ENCODE measurements at places on chromosomes 11 and 22.

- no peak for DNase-seq
These were observed 5.1 kb downstream of the APBB1 start for GRCh38 chr11:6413791-6414201.

DNA sequence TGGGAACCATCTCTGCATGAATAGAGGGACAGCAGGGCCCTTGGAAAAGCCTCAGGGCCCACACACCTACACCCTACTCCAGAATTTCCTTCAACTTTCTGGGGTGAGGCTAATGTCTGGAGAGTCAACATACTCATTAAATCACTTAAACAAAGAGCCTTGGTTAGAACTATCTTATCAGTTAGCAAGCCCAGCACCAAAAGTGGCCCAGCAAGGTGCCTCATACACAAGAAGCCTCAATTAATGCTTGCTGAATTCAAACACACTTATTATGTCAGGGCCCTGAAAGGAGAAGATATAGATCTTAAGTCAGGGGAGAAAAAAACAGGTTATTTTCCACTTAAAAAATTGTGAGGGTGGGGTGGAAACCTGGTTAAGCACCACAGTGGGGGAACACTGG is 61.4 kb downstream of the C11orf58 start:
- no peak for DNase-seq

DNA sequence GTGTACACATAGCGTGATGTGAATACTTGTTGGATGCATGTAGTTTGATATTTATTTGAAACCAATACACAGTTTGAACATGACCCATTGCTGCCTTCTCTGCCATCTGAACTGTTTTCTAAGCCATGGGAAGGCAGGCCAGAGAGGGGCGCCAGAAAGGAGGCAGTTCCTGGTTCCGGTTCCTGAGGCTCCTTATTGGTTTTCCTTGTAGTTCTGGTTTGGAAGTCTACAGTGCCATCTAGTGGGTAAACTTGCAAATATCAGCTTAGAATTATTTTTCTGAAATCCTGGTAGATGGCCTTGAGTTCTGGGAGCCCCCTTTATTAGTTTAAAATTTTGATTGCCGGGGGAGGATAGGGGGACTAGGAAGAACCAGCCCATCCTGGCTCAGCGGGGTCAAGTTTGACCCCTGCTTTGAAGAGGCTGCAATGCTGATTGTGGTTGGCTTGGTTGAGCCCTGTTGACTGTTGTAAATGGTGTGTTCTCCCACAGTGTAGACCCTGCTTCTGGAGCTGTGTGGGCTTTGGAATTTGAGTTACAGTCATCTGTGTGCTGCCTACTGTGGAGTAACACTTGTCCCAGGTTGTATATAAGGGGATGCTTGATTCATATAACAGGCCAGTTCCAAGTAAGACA is 48.4 kb downstream of the GRAMD1B start:
- DNase-seq: peak; percentile 59

DNA sequence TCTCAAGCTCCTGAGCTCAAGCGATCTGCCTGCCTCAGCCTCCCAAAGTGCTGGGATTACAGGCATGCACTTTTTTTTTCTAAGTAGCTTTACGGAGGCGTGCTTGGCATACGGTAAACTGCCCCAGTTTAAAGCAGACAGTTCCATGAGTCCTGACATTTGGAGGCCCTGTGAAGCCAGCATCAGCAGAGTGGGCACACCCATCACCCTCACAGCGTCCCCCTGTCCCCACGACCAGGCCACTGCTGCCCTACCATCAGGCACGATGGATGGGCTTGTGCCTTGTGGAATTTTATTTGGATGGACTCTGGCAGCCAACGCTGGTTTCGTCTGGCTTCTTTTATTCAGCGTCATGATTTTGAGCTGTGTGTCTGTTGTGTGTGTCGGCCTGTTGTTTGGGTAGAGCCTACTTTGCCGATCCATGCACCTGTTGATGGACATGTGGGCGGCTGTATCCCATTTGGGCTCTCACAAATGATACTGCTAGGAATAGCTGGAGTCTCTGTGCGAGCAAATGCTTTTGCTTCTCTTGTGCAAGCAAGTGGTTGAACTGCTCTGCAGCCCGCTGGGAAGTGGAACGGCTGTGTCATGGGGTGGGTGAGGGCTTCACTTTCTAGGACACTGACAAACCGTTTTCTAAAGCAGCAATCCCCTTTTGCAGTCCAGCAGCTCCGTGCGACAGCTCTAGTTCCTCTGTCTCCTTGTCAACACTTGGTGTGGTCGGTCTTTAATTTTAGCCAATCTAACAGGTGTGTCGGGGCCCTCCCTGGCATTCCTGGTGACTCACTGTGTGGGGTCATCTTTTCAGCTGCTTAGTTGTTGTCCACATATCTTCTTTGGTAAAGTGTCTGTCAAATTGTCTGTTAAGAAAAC is 23.8 kb downstream of the KCNQ1 start:
- no peak for DNase-seq

GRCh38 chr11:36311926-36312595 is 16.0 kb downstream of the PRR5L start:
- DNase-seq: no peak

GRCh38 chr11:8271106-8271886 is 7.6 kb upstream of the LMO1 start:
- no peak for DNase-seq

DNA sequence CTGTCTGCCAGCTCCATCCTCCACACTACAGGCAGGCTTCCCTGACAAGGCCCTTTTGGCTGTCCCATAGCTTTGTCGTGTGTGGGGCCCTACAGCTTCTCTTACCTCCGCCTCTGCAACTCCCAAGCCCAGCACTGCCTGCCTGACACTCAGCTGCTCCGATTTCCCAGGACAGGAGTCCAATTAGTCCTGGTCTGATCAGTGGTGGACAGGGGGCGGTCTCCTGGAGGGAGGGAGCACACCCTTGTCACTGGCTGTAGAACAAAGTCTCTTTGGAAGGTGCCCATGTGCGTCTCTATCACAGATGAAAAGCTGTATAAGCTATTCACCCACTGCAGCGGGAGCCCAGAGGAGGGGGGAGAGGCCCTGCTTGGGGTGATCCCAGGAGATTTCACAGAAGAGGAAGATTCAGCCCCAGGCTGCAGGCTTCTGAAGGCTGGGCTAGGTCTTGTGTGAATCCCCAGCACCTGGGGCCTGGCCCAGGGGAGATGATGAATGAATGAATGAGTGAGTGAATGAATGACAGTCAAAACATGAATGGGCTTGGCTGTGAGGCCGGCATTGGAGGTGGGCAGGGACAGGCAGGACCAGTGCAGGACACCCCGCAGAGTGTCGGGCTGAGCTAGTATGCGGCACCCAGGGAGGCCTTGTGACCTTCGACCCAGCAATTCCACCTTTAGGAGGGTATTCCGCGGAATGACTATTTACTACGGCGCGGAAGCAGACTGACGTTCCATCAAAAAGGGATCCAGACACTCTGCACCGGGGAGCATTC is 142.4 kb downstream of the CACNA1I start:
- no peak for DNase-seq

GRCh38 chr22:43313244-43313889 is 29.8 kb downstream of the SCUBE1 start:
- no peak for DNase-seq

GRCh38 chr22:17349172-17349571 is 20.1 kb upstream of the CECR2 start:
- no peak for DNase-seq

DNA sequence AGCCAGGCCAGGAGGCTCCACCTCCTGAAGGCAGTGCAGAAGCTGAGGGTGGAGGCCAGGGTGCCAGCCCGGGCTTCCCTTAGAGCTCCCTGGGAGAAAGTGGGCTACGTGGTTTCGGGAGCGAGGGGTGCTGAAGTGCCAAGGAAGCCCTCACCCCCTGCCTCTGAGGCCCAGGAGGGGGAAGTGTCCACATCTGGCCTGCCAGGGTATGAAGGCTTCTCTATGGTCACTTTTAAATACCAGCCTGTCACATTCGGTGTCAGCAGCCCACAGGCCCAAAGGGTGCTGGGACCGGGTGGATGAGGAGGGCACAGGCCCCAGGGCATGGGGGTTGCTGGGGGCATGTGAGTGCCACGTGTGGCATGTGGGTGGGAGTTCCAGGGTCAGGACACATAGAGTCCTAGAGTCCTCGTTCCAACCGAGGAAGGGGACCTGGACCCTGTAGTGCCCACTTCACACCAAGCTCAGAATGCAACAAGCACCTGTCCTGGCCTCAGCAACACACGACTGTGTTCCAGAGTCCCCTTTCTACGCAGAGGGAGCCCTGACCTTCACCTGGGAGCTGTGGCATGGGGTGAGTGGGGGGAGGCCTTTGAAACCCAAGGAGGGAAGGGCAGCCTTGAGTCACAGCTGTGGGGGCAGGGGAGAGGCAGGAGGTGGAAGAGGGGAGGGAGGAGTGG is 1.7 kb downstream of the SHISA8 start:
- DNase-seq: no peak

DNA sequence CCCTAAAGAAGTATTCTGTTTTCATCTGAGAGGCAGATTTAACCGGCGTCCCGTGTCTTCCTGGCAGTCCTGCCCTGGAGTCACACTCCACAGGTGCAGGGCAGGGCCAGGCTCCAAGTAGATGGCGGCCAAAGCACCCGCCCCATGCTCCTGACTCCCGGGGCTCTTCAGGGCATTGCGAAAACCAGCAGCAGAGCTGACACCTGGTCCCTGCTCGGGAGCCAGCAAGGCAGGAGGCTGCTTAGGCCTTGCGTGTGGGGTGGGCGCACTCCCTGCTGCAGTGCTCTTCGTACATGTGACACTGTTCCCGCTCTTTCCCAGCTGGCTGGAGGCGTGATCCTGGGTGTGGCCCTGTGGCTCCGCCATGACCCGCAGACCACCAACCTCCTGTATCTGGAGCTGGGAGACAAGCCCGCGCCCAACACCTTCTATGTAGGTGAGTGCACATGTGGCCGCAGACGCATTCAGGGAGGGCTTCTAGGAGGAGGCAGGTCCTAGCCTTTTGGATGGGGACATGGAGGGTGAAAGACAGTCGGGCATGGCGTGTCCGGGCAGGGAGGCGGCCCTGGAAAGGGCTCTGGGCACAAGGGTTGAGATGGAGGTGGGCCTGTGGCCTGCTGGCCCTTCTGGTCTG is 10.3 kb upstream of the TSSC4 start:
- DNase-seq: no peak

DNA sequence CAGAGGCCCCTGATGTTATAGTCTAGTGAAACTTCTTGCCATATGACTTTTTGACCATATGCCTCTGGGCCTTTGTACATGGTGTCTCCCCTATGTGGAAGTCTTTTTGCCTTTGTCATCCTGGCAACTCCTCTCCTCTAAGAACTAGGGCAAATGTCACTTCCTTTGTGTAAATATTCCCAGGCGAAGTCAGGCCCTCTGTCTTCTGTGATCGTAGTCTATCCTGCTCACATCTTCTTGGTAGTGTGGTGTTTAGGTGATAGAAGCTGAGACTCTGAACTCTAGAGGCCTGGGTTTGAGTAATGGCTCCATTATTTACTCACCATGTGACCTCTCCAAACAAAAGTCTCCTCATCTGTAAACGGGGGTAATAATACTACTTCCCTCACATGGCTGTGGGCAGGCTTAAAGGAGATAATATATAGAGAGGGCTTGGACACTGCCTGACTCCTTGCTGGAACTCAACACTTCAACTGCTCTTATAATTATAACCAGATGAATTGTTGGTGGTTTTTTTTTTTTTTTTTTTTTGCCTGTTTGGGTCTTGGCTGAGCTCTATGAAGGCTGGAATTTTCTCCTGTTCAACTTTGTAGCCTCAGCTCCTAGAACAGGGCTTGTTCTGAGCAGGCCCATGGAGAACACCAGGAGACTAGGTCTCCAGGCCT is 43.8 kb downstream of the INSC start:
- no peak for DNase-seq

DNA sequence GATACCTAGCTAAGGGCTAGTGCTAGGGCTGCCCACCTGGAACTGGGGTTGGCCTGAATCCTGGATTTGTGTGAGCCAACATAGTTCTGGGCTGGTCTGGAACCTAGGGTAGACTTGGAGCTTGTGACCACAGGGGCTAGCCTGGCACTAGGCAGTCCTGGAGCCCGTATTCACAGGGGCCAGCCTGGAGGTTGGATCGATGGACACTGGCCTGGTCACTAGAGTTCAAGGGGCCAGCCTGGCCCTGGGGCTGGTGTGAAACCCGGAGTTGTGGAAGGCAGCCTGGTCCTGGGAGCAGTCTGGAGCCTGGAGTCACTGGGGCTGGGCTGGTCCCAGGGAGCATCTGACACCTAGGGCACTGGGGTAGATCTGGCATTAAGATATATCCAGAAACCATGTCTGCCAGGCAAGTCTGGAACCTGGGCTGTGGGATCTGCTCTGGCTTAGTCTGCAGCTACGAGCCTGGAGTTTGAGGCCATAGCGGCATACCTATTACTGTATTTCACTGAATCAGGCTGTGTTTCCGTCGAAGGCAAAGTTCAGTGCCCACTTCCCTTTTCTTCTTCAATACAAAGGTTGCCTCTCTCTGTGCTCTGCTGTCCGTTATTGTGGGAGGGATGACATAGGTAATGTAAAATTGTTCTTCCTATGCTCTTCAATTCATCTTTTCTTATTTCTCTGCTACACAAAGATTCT is 9.1 kb upstream of the GLYATL1B start:
- DNase-seq: no peak

DNA sequence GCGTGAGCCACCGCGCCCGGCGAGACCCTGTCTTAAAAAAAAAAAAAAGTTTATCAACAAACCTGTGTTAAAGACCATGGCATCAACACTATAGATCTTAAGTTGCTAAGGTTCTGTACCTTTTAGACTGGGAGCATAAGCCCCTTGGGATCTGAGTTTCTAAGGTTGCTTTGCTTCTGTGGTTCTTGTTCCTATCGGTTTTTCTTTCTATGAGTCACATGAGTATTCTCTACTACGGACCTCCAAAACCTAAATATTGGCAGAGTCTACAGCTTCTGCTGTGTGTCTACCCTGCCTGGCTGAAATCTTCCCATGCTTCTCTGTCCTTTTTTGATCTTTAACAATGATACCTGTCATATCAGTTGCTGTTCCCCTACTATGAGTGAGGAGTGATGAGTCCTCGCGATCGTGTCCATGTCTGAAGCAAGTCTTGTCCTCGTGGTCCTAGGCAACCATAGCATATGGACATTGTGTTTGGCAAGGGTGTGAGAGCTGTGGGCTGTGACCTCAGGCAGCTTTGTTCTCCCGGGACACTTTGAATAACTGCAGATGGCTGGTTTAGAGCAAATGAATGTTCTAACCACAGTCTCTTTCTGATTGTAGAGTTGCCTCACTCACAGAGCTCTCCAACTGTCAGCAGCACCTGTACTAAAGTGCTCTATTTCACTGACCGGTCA is 9.0 kb upstream of the DLAT start:
- no peak for DNase-seq

DNA sequence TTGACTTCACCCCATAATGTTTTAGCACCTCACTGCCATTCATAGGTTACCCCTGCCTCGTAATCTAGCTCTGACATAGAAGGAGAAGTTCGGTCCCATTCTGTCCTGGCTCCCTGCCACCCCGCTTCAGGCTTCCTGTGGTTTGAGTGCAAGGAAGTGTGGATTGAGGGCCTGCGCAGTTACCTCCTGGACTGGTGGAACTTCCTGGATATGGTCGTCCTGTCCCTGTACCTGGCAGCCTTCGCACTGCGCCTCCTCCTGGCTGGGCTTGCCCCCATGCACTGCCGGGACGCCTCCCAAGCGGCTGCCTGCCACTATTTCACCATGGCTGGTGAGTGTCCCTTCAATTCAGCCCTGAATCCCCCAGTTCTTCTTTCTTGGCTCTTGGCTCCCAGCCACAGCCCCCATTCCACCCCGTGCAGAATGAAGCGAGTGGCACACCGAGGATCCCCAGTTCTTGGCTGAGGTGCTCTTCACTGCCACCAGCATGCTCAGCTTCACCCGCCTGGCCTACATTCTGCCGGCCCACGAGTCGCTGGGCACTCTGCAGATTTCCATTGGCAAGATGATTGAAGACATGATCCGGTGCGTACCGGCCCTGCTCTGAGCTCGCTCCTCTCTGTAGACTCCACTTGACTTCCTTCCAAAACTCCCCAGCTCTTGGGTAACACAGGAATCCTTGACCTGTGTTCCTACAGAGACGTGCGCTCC is 15.4 kb downstream of the ART5 start:
- DNase-seq: no peak

All from left hindlimb (tissue), 1 donor.